Activated CD8-positive, alpha-beta T cell treated with anti-CD3 and anti-CD28 coated beads, Interleukin-2, amount 10 ng/mL, durations not matched to agents 7 days and 5 days (primary cell): ENCODE measurements at places on chromosomes 4 and X. TPM values are rescaled to one million over a fixed set of nuclear protein-coding genes. Genes with fewer than 3 reads are reported as not detected.

GNRHR gene
- not detected for total RNA-seq

DNA sequence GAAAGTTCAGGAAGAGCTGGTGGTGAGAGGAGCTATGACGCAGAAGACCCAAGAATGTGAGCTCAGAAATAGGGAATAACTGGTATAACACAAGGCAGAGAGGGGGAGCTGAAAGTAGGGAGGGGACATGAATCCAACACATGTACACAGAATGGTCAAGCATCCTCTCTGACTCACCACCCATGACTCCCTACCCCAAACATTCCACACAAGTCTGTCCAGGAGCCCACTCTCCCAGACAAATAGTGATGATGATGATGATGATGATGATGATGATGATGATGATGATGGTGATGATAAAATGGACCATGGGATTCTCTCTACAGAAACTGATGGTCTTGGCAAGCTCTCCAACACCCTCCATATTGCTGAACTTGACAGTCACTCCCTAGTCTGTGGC is 46.4 kb downstream of the NAT8L start:
- DNase-seq = no peak

GRCh38 chr4:66273110-66273509 is 602.8 kb upstream of the EPHA5 start:
- no peak for DNase-seq

DNA sequence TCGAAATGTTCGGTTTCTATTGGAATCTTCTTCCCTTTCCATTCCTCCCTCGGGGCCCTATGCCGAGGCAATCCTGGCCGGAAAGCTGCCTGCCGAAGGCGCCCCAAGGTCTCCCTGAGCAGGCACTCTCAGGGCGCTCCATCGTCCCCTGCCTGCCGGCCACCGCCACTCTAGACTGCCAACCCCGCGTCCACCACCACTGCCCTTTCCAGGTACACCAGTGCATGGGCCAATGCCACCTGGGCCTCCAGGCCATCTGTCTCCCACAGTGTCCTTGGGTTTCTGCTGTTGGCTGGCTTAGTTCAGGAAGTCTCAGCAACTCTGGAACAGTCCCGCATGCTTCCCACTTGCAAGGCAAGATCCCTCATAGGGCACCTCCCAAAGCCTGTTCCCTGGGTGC is 14.6 kb downstream of the CTAG1A start:
- no peak for DNase-seq

CPE gene
- total RNA-seq = not detected

- DNase-seq = no peak
These were observed 29.5 kb downstream of the FHDC1 start for GRCh38 chr4:152965611-152966010.

TRIM61 gene
- 1.8 TPM for total RNA-seq

FHIP1A gene
- not detected for total RNA-seq

GRCh38 chrX:74458736-74459135 is 37.4 kb downstream of the SLC16A2 start:
- DNase-seq = no peak

- no peak for DNase-seq
These were observed 60.4 kb downstream of the CLCN4 start for GRCh38 chrX:10217198-10217597.

DNA sequence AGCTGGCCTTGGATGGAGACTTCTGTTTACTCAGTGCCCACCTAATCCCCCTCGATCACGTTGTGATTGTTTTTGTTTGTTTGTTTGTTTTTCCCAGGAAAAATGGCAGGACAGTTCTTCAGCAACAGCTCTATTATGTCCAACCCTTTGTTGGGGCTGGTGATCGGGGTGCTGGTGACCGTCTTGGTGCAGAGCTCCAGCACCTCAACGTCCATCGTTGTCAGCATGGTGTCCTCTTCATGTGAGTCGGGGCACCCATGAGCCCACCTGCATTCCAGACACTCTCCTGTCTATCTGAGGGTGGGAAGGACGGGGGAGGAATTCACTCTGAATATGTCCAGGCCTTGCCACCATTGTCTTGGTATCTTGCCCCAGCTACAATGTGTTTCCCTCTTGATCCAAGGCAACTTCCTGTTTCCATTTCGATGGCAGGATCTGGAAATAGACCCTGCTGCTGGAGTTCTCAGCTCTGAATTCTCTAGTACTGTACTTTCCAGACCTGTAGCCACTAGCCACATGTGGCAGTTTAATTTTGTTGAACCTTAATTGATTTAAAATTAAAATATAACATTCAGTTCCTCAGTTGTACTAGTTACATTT is 10.5 kb downstream of the SLC34A2 start:
- DNase-seq = no peak

- peak; percentile 45 for DNase-seq
These were observed 119.8 kb downstream of the NEK1 start for GRCh38 chr4:169492436-169493163.
